ENCODE measurements at places on chromosomes 12 and 14. TPM values are rescaled to one million over a fixed set of nuclear protein-coding genes. Genes with fewer than 3 reads are reported as not detected.

Gene P2RX7
- total RNA-seq, result 0.39 TPM

- H3K4me1 ChIP-seq, result peaks cover 60% of the 10 kb centered on the region
- no peaks in the 10 kb centered on the region for H3K27me3 ChIP-seq
- H3K4me3 ChIP-seq, result peak overlapping the region; percentile 78
- peaks cover 18% of the 10 kb centered on the region for H3K36me3 ChIP-seq
Observed at GRCh38 chr12:52949413-52950331, 754 bp downstream of the KRT18 start.

DNA sequence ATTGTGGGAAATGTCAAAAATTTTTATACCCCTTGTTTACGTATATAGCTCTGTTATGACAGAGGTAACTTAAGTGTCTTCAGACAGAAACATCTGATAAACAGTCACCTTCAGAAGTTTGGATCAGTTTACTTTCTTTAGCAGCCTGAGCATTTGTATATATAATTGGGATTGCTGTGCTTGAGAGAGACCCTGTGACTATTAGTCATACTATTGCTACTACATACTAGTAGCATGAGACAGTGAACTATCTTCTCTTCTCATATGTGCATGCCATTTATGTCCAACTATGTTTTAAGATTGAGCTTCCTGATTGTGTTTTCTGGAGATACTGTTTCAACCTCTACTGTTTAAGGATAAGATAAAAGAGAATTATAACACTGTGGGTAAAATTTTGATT, 101.5 kb downstream of the PDE6H start:
- no peaks in the 10 kb centered on the region for H3K4me1 ChIP-seq
- peaks cover 3% of the 10 kb centered on the region for H3K36me3 ChIP-seq
- H3K4me3 ChIP-seq, result no peak overlapping the region
- DNase-seq, result no peak

Gene INF2
- 117 TPM for total RNA-seq

DNA sequence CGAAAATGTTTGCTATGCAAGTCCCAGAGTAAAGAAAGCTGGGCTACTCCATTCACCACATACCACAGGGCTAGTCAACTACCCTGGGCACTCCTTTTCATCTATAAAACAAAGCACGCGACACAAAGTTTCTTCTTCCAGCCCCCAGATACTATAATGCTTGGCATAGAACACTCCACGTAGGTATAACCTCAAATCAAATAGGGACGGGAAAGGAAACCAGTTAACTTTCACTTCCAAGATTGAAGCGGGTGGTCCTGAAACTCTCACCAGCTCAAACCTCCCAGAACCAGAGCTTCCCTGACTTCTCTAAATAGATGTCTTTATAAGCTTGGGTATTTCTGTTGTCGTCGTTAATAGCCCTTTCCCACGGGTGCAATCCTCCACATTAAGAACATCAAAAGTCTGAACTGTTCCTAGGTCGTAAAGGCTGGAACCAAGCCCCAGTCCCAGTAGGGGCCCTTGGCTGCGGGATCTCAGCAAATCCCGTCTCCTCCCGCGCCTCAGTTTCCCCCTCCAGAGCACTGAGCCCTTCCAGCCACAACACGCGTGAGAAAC, 647 bp downstream of the LGMN start:
- no peaks in the 10 kb centered on the region for H3K36me3 ChIP-seq
- peak overlapping the region; percentile 94 for H3K4me3 ChIP-seq
- H3K27me3 ChIP-seq, result no peaks in the 10 kb centered on the region
- H3K4me1 ChIP-seq, result peaks cover 36% of the 10 kb centered on the region
- H3K27ac ChIP-seq, result peak overlapping the region; percentile 99
- no peak for DNase-seq

DNA sequence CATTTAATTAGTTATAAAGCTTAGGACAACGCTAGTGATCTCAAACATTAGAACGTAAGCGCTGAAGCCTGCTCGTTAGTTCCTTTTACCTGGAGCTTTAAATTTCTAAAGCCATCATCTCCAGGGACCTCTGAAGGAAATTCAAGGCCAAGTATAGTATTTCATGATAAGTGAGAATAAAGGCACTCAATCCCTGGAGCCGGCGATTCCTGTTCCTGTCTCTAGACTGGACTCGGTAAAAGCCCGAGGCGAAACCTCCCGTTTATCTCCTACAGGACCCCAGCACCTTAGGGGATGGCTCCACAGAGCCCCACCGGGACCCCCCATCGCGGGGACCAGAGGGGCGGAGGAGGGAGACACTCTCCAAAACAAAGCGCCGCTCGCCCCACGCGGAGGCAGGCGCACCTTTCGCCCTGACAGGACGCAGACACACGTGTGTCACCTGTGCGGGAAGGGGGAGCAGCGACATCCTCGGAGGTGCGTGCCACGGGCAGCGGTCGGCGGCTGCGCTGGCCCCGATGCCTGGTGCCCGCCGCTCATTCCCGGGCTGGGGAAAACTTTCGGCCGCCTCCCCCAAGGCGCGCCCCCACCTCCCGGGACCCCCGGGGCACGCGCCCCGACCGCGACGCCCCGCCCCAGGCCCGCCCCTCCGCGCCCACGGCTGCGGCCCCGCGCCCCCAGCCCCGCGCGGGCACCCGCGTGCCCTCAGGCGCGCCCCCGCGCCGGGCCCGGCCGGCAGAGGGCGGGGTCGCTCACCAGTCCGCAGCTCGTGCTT, 678 bp downstream of the RPS6KA5 start:
- peak overlapping the region; percentile 64 for H3K4me3 ChIP-seq
- H3K27ac ChIP-seq, result no peak overlapping the region
- peaks cover 4% of the 10 kb centered on the region for H3K4me1 ChIP-seq
- H3K36me3 ChIP-seq, result no peaks in the 10 kb centered on the region

Gene LTBP2
- 210 TPM for total RNA-seq

DNA sequence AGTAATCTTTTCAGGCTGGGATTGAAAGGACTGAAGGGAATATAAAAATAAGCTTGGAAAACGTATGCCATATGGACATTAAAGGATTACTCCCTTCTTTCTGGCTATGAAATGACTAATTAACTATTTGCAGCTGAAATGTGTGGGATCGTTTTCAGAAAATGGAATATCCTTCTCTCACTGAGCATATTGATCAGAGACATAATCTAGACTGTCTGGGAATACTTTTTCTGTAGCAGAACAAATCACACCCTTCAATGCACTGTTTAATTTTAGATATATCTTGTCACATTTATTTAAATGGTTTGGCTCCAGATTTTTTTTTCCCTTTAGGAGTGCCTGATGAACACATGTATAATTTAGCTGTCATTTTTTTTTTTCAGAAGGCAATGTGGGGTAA, 10.8 kb upstream of the ACTR10 start:
- H3K36me3 ChIP-seq, result no peaks in the 10 kb centered on the region
- no peak overlapping the region for H3K4me3 ChIP-seq
- DNase-seq, result no peak
- peaks cover 2% of the 10 kb centered on the region for H3K27me3 ChIP-seq

GRCh38 chr12:40314927-40315326, 90.1 kb downstream of the LRRK2 start:
- H3K27me3 ChIP-seq, result no peaks in the 10 kb centered on the region
- DNase-seq, result no peak
- no peak overlapping the region for H3K4me3 ChIP-seq
- H3K36me3 ChIP-seq, result no peaks in the 10 kb centered on the region

Measured in chondrocyte (in vitro differentiated cells).